ENCODE measurements at places on chromosomes 3 and 15.

DNA sequence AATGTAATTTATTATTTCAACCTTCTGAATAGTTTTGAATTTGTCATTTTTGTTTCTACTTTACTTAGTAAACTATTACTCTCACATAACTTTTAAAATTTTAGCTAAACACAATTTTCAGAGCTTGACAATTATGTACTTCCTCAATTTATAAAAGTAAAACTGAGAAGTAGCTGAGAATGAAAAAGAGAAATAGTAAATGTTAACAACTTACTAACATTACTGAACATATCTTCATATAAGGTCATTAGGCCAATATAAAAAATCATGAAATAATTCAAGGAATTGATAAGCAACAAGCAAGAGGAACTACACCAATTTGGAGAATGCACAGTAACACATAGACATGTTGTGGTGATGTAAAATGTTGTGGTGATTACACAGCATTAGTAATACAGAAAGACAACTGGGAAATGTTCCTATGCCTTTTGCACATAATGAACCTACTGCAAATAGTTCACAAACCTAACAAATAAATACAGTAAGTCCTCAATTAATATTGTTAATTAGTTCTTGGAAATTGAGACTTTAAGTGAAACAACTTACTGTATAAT, 137.9 kb downstream of the CBLB start:
- DNase-seq = no peak

GRCh38 chr3:40523781-40524180, 979 bp upstream of the ZNF621 start:
- DNase-seq = no peak

DNA sequence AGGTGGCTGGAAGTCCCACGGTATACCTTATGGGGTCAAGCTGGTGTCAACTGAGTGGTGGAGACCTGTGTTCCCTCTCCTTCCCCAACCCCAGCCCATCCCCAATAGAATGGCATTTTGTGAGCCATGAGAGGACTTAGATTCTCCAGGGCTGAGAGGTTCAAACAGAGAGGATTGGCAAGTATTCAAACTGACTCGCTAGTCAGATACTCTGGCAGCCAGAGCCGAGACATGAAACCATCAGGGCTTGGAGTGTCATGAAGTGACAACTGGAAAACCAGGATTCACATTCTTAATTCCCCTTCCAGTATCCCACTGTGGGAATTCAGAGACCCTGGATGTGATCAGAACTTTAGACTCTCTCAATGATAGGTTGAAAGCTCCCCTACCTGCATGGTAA, 159.4 kb upstream of the SNTN start:
- DNase-seq = no peak

- DNase-seq = no peak
Measured at GRCh38 chr15:90354986-90355385, 2.9 kb downstream of the ZNF774 start.

GRCh38 chr15:67127965-67128364, 62.6 kb downstream of the SMAD3 start:
- DNase-seq = no peak

DNA sequence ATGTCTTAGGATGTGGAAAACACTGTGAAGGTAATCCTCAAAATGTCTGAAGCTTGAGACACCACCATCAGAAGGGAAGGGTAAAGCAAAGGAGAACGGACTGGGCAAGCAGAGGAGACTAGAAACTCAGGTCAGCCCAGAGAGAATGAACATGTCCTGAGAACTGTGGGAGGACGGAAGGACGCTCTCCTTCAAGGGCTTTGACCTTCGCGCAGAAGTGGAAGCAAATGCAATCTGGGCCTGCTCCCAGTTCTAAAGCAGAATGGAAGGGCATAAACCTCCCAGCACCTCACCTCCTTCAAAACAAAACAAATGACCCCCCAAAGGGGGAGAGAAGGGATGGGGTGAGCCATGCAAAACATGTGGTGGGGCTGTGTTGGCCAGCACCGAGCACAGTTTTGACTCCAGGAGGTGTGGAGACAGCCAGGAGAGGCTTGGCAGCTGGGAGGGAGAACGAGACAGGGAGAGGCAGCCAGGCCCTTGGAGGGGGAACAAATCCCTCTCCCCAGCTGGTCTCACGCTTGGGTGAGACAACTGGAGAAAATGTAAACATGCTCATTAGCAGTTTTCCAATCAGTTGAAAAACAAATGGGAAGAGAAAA, 222.4 kb upstream of the WNT5A start:
- DNase-seq = no peak

- DNase-seq = no peak
Measured at GRCh38 chr3:123019161-123019560, 8.4 kb downstream of the SEMA5B start.

GRCh38 chr15:45401665-45402161, 23.4 kb upstream of the GATM start:
- no peak for DNase-seq

DNA sequence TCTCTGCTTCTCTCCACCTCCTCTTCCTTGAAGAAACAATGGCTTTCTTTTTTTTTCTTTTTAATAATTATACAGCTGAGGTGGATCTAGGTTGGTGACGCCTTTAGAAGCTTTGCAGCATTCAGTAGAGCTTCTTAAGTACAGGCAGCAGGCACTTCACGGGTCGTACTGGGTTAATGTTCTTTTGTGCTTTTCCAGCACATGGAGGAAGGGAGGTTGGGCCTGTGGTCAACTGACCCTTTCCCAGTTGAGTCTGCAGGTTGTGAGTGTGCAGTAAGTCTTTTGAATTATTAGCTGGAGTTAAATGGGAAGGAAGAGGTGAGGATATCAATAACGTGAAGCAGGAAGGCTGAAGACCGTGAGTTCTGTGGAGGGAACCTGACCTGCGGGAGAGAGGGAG, 7.0 kb downstream of the TRAK1 start:
- DNase-seq = no peak

GRCh38 chr3:52039846-52040245, 16.5 kb downstream of the DUSP7 start:
- no peak for DNase-seq

- no peak for DNase-seq
Measured at GRCh38 chr15:100968050-100968966, 49.2 kb downstream of the LRRK1 start.
